ENCODE measurements at places on chromosomes 16 and 17. TPM values are rescaled to one million over a fixed set of nuclear protein-coding genes. Genes with fewer than 3 reads are reported as not detected.

The TM4SF5 gene
- total RNA-seq = not detected

The KRT17 gene
- total RNA-seq = 92.1 TPM

The KRT24 gene
- not detected for total RNA-seq

The GH1 gene
- total RNA-seq = not detected

The HOXB4 gene
- 0.22 TPM for total RNA-seq

DNA sequence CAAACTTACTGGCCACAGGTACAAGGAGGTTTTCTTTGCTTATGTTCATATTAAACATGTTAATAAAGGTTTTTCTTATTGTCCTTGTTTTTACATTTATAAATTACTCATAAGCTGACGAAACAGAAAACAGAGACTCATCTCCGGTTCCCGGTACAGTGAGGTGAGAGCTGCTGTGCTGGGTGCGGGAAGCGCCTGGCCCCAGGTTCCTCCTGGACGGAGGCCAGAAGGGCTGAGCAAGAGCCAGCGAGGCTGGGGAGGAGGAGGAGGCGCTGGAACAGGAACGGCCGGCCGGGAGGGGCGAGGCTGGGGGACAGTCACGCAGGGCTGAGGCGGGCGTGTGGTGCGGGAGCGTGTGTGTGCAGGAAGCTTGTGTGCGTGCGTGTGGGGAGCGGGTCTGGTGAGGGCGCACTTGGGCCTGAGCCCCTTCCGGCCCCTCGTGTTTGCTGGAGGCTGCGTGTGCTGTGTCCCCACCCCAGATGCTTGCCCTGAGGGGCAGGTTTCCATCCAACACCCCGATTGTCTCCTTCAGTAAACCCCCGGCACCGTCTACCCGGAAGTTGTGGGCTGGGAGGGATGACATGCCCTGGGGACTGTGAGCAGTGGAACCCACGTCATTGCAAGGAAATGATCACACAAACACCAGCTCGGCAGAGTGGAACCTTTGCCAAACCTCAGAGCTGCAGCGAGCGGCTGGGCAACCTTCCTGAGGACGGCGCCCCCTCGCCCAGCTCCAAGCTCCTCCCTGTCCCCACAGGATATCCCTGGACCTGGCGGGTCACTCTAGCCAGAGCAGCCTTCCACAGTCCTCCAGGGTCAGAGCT, 19.5 kb downstream of the CD7 start:
- no peaks in the 10 kb centered on the region for H3K36me3 ChIP-seq
- no peaks in the 10 kb centered on the region for H3K27me3 ChIP-seq
- H3K4me1 ChIP-seq = peaks cover 54% of the 10 kb centered on the region
- H3K27ac ChIP-seq = peak overlapping the region; percentile 99
- H3K4me3 ChIP-seq = peak overlapping the region; percentile 69

The VMP1 gene
- total RNA-seq = 277 TPM

DNA sequence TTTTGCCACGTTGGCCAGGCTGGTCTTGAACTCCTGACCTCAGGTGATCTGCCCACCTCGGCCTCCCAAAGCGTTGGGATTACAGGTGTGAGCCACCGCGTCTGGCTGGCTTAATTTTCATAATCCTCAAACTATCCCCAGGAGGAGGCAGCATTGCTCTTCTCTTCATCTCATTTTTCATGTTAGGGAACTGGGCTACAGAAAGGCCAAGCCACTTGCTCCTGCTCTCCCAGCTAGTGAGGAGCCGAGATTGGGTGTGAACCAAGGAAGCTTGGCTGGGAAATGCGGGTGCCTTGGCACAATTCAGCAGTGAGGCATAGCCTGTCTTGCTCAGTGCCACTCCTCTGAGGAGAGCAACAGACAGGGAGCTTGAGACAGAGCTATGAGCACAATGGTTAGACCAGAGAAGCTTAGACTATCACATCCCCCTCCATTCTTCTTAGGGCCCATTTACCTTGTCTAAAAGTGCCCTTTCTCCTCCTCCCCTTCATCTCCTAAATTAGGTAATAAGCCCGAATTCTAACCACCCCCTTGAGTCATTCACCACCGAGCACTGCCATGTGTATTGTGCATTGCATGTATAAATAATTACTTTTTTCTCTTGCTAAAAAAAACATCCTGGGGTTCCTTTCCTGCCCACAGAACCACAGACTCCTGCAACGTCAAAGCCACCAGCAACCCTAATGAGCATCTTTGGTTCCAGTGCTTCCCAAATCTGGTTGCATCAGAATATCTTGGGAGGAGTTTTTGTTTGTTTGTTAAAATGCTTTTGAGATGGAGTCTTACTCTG, 20.0 kb upstream of the KIF19 start:
- peaks cover 5% of the 10 kb centered on the region for H3K27me3 ChIP-seq
- DNase-seq = peak; percentile 44
- no peak overlapping the region for H3K27ac ChIP-seq
- H3K36me3 ChIP-seq = no peaks in the 10 kb centered on the region
- no peaks in the 10 kb centered on the region for H3K4me1 ChIP-seq

DNA sequence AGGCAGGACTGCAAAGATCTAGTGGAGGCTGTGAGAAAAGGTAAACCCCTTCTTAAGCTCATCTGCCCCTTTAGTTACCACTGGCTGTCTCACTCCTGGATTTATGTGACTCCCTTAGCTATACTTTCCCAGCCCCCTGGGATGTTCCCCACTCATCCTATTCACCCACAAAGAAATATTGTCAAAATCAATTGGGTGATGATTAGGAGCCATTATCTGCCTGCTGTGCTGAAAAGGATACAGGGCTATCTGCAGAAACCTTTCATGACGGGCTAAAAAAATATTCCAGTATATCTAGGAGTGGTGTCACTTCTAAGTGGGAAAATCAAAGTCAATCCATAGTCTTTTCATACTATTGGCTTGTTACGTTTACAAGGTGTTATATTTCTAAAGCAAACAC, 8.0 kb upstream of the GNAO1 start:
- no peaks in the 10 kb centered on the region for H3K27me3 ChIP-seq
- no peaks in the 10 kb centered on the region for H3K36me3 ChIP-seq
- no peak overlapping the region for H3K27ac ChIP-seq
- no peak for DNase-seq

- no peak overlapping the region for H3K4me3 ChIP-seq
- H3K36me3 ChIP-seq = no peaks in the 10 kb centered on the region
- no peaks in the 10 kb centered on the region for H3K27me3 ChIP-seq
- no peak overlapping the region for H3K27ac ChIP-seq
- H3K4me1 ChIP-seq = peaks cover 11% of the 10 kb centered on the region
Measured at GRCh38 chr16:81765969-81766368, 13.1 kb upstream of the PLCG2 start.
